ENCODE measurements at places on chromosomes 5 and 9.

DNA sequence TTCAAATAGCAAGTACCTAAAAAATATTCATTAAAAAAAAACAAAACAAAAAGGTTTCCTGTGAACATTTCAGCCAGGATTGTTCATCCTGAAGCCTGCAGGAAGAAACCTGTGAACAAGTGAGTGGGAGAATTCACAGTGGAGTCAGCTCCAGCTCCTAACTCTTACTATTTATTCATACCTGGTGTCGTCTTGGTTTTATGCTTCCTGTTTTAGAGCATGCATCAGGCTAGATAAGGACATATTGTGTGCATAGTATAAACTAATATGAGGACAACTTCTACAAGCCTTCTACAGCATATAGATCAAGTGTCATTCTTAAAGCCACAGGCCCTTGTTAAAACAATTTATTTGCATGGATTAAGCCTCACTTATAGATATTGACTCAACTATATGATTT lies 169.9 kb downstream of the EFNA5 start:
- no peak for DNase-seq

DNA sequence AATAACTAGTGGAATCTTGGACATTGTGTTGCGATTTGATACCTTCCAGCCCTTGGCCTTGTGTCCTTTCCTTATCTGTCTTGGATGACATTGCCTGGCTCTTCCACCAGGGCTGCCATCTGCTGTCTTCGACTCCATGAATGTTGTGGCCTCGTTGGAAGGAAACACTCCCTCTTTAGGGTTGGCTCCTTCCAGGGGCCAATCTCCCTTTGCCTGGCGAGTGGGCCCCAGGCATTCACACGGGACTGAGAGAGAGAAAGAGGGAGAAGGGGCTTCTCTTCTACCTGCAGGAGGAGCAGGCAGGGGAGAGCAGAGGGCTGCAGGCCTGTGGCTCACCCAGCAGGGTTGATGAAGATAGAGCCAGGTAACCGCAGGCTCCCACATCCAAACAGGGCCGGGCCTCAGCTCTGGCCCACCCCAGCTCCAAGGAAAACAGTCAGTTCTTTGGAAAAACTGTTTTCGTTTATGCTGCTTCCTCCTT lies 31.3 kb downstream of the FGF1 start:
- DNase-seq, result no peak

DNA sequence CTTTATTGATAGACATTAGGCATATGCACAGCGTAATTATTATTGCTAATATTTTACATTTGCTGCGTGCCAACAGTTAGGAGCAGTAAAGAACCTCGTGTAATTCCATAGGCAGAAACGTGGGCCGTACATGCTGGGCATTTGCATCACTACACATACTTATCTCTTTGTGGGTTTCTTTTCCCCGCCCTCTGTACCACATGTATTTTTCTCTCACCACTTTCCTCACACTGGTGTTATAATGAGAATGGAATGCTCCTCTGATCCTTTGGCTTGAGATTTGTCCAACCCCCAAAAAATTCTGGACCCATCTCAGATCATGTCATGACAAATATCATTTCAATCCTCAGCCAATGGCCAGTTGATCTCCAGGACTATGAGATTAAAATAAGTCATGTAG lies 1952.6 kb upstream of the WWC1 start:
- no peak for DNase-seq

DNA sequence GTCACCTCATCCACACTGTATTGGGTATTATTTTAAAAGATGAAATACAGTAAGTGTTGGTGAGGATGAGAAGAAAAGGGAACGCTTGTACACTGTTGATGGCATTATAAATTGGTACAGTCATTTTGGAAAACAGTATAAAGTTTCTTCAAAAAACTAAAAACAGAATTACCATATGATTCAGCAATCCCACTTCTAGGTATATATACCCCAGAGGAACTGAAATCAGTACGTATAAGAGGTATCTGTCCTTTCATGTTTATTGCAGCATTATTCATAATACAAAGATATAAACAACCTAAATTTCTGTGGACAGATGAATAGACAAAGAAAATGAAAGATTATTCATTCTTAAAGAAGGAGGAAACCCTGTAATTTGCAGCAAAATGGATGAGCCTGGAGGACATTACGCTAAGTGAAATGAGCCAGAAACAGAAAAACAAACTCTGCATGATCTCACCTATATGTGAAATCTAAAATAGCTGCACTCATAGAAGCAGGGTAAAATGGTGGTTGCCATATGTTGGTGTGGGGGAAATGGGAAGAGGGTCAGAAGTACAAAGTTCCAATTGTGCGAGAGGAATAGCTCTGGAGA lies 191.6 kb downstream of the TRIM36 start:
- no peak for DNase-seq

DNA sequence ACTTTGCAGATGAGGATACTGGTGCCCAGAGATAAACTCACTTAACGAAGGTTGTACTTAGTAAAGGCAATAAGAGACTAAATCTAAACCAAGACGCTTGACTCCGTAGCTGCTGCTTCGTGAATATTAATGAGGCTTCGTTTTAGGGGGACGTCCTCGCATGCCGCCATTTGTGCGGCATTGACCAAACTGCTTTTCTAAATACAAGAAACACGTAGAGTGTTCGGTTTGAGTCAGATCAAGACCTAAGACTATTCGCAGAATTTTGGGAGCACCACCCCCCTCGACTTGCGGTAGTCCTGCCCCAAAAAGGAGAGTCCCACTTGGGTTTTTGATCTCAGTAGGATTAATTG lies 1.1 kb downstream of the NPM1 start:
- no peak for DNase-seq

GRCh38 chr5:131416729-131417128 lies 152.9 kb downstream of the CDC42SE2 start:
- no peak for DNase-seq

DNA sequence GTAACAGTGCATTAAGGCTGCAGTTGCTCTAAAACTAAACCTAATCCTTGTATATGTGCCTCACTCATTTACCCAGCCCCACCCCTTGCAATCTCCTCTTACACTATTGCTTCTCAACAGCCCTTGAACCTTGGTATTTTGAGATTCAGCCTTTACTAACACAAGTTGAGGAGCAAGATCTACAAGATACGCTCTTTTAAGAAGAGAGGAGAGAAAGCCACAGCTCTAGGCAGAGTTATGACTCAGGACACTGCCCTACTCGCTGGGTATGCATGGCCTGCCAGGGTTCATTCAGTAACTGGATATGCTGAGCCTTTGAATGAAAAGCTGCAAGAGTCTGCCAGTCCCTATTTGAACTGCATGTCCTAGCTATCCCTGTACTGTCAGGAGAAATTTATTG lies 219.5 kb downstream of the PCSK5 start:
- DNase-seq, result no peak

- DNase-seq, result no peak
Measured at GRCh38 chr5:79510638-79511037, 3.3 kb downstream of the HOMER1 start.

GRCh38 chr9:130940027-130940549 lies 1.0 kb upstream of the FIBCD1 start:
- no peak for DNase-seq

- no peak for DNase-seq
Measured at GRCh38 chr5:153360860-153361259, 129.6 kb upstream of the GRIA1 start.

DNA sequence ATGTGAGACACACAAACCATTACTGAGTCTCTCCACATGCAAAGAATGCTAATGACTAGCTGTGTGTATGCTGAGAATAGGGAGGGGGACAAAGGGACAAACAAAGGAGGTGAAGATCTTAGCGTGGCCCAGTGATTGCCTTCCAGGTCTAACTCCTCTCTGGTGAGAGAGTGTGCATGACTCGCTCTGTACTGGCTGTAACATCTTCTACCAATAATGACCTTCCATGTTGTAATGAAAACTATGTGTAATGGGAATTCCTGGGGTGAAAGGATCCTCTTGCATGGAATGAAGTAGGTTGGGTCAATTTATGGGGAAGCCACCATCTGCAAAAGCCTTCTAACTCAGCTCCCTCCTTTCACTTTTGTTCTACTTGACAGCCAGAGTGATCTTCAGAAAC lies 24.4 kb upstream of the GPR151 start:
- no peak for DNase-seq

- DNase-seq, result no peak
Measured at GRCh38 chr5:132029609-132030330, 18.3 kb upstream of the ACSL6 start.

- DNase-seq, result peak; percentile 80
Measured at GRCh38 chr9:35071814-35072460, 488 bp downstream of the VCP start.

All from CMK (cell line).